ENCODE measurements at places on chromosomes 4 and X. TPM values are rescaled to one million over a fixed set of nuclear protein-coding genes. Genes with fewer than 3 reads are reported as not detected.

The RPS6KA6 gene
- 3.7 TPM for total RNA-seq

The CNGA1 gene
- 0.60 TPM for total RNA-seq

The FRMPD3 gene
- 1.0 TPM for total RNA-seq

The FGG gene
- 0.88 TPM for total RNA-seq

The MAGEC2 gene
- not detected for total RNA-seq

The SUPT20HL2 gene
- 1.9 TPM for total RNA-seq

The MAGEA4 gene
- total RNA-seq: not detected

The CTAG2 gene
- total RNA-seq: 1.2 TPM

The PF4V1 gene
- total RNA-seq: not detected

The TMPRSS11B gene
- not detected for total RNA-seq

The NMU gene
- not detected for total RNA-seq

The GPR34 gene
- total RNA-seq: 35.4 TPM

The MSANTD1 gene
- total RNA-seq: 0.71 TPM

The NUDT11 gene
- total RNA-seq: 1.6 TPM

The SMAD1 gene
- total RNA-seq: 17.6 TPM

The PNMA3 gene
- not detected for total RNA-seq

The STK32B gene
- 3.1 TPM for total RNA-seq

The FGF5 gene
- total RNA-seq: not detected

The HDX gene
- total RNA-seq: 9.9 TPM

The LAMP2 gene
- 92.5 TPM for total RNA-seq

The SSX4 gene
- not detected for total RNA-seq

The TMEM150C gene
- total RNA-seq: 9.7 TPM

The CSAG2 gene
- total RNA-seq: not detected

The CCDC110 gene
- total RNA-seq: 3.5 TPM

The SETD7 gene
- 69.0 TPM for total RNA-seq

The RASL11B gene
- 8.9 TPM for total RNA-seq

The TLR10 gene
- 0.38 TPM for total RNA-seq

The XAGE2 gene
- total RNA-seq: not detected

The TLR8 gene
- 1.3 TPM for total RNA-seq

The ADAMTS3 gene
- 3.2 TPM for total RNA-seq
